Umbilical cord (tissue), 2 donors: ENCODE measurements at places on chromosomes 7 and 10.

DNA sequence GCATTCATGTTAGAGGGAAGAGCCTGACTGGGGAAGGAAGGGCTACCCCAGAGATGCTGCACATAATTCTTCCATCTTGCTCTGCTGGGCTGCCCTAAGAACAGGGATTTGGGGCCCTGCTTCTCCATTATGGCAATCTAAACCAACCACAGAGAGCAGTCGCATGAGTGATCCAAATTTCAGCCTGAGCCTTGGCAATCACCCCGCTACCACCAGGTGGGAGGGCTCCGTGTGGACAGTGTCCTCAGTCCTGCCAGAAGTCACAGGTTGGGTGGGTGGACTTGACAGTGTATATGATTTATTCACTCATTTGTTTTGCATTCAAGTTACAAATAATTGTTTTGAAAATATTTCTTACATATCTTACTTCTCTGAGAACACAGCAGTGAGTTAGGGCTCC, 22.0 kb downstream of the ABCC2 start:
- DNase-seq, result no peak

DNA sequence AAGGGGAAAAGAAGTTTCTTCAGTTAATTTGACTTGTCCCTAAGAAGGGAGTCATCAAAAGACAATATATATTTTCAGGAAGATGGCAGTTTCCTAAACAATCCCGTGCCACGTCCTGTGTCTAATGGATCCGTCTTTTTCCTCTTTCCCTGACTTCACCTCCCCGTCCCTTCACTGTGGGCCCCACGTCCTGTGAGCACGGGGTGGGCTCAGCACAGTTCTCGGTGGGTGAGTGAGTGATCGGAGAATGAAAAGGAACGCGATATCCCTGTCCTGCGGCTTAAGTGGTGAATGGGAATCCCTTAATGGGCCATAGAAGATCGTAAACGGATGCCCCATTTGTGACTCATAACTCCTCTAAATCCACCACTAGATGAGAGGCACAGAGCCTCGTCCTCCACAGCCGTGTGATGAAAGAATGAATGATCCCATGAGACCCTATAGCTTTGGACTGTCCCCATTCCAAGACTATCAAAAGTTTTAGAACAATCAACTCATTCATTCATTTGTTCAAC, 63.5 kb upstream of the PITRM1 start:
- DNase-seq, result no peak

DNA sequence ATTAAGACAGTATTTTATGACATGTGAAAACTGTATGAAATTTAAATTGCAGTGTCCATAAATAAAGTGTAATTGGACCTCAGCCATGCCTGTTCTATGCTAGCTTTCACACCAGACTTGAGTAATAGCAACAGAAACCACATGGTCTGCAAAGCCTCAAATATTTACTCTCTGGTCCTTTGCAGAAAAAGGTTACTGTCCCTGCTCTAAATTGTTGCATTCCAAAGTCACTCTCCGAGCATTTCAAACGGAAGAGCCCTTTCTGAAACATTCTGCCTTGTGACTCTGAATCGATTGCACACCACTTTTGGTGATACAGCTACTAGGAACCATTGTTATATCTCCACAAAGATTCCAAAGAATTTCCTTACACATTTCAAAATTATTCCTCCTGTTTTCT, 81.0 kb upstream of the STK17A start:
- peak; percentile 47 for DNase-seq

DNA sequence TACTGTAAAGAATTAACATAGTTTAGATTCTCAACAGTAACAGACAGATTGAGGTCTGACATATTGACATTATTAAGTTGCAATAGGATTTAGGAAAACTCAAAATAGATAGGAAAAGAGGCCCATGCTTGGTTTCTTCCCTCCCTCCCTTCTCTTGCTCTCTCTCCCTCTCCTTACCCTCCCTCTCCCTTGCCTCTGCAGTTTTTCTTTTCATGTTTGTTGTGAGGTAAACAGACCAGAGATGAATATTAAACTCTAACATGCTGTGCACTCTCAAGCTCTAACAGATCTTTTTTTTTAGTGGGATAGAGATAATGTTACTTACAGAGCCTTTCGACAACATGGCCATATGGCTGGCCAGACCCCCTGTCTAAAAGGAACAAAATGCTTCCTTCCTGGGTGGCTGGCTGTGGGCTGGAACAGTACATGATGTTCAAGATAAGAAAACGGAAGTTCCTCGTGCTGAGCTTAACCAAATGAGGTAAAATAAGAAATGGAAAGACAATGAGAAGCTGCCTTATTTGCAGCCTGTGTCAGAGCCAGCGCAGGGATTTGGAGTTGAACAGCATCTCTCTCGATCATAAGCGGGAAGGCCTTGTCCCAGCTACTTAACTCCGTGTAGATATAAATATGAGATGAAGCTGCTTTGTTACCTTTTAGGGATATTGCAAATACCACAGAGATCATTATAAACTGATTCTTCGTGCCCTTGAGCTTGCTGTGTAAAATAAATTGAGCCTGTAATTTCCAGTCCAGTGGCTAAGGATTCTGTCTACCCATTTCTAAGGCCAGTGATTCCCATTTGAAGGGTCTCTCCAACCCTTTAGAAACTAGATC, 391.9 kb upstream of the NPVF start:
- peak; percentile 56 for DNase-seq

DNA sequence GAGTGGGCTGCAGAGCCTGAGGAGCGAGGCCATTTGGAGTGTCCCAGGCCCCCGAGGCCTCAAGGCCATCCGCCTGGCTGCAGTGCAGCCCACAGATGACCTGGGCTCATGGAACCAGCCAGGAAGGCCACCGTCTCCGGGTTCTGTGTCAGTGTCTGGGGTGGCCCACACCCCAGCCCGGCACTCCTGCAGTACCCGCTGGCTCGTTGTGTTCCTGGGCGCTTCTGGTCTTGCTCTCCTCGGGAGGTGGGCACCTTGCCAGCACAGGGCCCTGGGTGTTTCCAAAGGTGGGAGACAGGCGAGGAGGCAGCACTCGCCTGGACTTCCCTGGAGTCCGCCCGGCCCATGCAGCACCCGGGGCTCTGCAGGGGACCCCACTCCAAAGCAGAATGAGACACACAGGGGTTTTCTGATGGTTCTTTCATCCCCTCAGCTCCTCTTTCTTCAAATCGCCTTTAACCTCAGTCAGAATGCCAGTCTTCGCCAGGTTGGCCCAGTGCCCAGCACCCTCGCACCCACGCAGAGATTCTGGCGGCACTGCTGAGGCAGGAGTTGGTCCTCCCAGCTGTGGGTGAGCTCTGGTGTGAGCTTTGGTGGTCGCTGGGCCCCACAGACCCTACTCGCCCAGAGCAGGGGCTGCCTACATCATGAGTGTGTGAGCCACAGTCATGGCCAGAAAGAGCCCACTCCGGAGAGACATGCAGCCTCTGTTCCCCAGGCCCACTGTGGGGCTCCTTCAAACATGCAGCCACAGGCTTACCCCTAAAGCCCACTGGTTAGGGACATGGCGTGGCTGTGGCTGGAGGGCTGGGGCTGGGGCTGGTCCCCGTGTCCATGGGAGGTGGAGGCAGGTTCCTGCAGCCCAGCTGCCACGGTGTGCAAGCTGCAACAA, 155.7 kb downstream of the EBF3 start:
- DNase-seq, result no peak

GRCh38 chr10:102465466-102465865, 14.1 kb upstream of the C10orf95 start:
- no peak for DNase-seq

GRCh38 chr7:150867605-150868004, 15.3 kb downstream of the AOC1 start:
- no peak for DNase-seq

DNA sequence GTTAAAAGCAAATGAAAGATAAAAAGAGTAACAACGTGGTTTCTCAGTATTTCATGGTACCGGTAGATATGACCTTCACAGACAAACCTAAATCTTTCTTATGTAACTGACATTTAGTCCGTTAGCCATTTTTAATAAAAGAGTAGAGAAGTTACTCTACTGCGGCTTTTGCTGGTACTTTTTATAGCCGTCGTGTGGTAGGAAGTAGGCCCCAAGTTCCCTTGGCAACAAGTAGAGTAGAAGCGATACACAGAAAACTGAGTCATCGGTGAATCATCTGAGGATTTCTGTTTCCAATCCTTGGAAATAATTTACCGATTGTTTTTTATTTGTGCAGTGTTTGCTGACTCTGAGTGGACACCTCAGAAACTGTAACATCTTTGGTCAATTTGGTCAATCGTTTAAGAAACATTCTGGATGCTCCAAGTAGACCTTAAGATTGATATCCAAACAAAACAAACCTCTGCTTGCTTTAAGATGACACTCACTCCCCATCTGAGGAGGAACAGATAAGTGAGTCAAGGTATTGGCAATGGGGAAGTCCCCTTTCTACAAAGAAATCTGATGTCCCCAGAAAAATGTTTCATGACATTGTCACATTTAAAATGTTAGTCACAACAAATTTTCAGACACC, 63.9 kb upstream of the AHR start:
- DNase-seq, result peak; percentile 94

DNA sequence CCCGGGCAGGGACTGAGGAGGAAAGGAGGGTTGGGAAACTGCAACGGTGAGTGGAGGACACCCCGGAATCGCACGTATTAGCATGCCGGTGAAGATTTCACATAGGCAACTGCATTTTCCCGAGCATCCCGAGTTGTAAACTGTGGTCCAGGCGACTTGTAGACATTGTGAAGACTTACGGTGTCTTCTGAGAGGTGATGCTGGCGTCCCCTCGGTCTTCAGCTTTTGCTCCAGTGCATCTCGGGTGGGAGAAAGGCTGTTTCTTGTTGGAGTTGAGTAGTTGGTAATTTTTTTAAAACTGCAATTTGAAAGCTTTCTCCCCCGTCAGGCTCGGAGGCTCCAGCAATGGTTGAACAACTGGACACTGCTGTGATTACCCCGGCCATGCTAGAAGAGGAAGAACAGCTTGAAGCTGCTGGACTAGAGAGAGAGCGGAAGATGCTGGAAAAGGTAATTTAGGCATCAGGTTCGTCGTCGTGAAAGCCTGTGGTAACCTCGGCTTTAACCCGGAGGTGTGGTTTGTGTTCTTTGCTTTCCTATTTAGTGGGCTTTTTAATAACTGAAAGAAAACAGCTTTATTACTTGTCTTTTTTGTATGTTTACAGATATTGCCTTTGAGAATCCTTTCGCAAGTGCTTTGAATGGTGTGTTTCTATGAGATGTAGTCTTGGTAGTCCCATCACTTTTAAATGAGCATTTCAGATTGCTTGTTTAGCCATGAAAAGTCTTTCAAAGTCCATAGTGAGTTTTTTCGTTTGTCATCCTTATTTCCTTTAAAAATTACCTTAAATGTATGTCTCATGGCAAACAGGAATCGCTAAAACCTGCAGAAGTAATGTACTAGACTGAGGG, 687 bp downstream of the HELLS start:
- no peak for DNase-seq

- no peak for DNase-seq
These were observed 125.7 kb upstream of the MYO3A start for GRCh38 chr10:25808372-25808771.

DNA sequence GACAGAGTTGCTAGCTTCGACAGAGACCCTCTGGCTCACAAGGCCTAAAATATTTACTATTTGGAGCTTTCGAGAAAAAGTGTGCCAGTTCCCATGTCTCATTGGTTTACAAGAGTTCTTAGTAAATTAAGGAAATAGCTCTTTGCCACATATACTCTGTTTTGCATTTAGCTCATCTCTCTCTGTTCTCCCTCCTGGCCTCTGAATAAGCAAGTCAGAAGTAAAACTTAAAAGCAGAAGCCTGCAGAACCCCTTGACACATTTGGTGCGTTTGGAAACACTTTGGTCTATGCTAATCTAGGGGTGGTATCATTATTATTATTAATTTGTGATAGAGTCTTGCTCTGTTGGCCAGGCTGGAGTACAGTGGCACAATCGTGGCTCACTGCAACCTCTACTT, 6.4 kb downstream of the CARD11 start:
- no peak for DNase-seq

GRCh38 chr7:7867846-7868571, 100.6 kb upstream of the GLCCI1 start:
- DNase-seq, result peak; percentile 35

- DNase-seq, result no peak
These were observed 22.2 kb upstream of the FAM171A1 start for GRCh38 chr10:15393139-15393825.

DNA sequence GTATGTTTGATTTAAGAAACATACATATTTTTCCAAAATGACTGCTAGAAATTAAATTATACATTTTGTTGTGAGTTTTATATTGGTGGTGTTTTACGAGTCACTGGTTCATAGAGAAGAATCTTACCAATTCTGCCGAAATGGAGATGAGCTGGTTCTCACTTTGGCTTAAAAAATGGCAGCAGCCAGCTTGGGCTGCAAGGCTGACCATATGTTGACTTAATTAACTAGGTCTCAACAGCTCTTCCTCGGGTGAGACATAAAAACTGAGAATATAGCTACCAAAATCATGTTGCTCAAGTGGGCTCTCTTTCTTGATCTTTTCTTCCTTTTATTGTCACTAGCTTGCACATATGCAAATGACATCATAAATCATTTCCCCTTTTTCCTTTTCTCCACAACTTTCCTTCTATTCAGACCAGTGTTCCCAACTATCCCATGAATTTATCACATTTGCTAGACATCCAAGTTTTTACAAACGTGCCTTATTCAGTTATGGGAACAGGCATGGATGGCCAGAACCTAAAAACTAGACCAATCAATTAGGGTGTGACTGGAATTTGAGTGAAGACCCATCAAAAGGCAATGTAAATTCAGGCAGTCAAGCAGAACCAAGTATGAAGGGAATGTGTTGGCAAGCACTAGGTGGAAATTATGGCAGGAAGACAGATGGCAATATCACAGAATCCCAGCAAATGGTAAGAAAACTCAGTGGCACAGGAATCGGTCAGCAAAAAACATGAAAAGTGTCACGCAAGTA, 6.4 kb upstream of the TSPAN12 start:
- no peak for DNase-seq

DNA sequence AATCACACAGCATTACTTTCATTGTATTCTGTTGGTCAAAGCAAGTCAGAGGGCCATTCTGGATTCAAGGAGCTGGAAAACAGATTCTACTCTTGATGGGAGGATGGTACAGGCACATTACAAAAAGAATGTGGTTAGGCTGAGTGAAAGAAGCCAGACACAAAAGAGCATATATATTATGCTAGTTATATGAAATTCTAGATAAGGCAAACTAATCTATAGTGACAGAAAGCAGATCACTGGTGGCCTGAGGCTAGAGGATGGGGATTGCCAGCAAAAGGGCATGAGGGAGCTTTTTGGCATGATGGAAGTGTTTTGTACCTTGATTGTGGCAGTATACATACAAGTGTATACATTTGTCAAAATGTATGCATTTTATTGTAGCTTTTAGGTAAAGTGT, 96.8 kb downstream of the SPAG6 start:
- DNase-seq, result peak; percentile 83

DNA sequence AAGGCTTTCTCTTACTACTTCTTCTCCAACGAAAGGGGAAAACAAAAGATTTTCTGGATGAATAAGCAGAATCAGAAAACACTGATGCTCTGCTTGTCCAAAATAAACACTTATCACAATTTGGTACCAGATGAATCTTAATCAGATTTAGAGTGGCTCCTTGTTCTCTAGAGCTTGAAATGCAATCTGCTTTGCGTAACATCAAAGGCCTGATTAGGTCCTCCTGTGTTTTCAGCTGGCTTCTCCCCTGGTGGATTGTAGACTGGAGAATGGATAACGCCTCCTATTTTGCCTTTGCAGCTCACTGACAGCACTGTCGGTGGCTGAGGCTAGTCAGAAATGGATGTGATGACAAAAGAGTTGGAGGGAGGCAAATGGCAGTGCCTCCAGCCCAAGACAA, 91.2 kb downstream of the FAM13C start:
- no peak for DNase-seq
